ENCODE measurements at places on chromosomes 13 and 19.

- no peak for DNase-seq
Measured at GRCh38 chr13:72151241-72151640, 284.2 kb upstream of the DACH1 start.

DNA sequence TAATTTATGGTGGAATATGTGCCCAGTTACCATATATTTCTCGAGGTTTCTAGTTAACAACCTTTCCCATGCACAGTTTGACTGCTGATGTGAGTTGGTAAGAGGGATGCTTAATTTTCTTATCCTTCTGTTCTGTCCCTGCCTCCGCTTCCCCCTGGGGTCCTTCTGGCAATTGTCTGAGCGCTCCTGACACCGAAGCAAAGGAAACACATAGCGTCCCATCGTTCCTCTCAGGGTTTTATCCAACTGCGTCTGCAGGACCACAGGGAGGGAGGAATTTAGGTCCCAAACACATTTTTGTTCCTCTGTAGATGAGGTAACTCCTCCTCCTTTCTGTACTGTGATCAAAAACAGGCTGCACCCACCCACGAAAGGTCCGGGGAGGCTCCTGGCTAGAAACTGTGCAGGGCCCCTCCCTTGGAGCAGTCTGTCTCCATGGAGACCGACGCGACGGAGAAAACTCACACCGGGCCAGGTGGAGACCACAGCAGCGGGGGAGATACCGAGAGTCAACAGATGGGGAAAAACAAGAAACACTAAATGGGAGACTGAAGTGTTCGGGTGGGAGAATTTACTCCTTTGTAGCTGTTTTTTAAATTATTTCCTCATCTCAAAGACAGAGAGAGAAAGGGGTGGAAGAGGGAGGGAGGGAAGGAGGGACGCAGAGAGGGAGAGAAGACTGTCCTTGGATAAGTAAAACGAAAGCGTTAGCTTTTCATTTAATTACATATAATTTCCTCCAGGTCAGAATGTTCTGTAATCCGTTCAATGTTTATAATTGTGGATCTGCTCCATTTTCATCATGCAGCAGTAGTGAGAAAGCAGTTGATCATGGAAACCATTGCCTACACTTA lies 191.8 kb upstream of the NBEA start:
- no peak for DNase-seq

DNA sequence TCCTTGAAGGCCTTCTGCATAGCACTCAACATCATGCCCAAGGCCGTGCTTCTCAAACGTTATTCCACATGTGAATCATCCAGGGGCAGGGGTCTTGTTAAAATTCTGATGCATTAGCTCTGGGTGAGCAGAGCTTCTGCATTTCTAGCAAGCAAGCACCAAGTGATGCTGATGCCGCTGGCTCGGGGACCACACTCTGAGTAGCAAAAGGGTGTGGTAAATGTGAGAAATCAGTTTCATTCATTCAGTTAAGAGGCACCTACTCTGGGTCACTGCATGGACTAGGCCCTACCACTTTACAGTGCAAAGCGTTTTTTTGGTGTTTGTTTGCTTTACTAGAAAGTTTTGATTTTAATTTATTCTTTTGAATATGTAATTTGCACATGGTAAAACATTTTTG lies 7.2 kb downstream of the KRTDAP start:
- no peak for DNase-seq

- DNase-seq = no peak
Measured at GRCh38 chr19:47464675-47465419, 6.8 kb downstream of the SLC8A2 start.

DNA sequence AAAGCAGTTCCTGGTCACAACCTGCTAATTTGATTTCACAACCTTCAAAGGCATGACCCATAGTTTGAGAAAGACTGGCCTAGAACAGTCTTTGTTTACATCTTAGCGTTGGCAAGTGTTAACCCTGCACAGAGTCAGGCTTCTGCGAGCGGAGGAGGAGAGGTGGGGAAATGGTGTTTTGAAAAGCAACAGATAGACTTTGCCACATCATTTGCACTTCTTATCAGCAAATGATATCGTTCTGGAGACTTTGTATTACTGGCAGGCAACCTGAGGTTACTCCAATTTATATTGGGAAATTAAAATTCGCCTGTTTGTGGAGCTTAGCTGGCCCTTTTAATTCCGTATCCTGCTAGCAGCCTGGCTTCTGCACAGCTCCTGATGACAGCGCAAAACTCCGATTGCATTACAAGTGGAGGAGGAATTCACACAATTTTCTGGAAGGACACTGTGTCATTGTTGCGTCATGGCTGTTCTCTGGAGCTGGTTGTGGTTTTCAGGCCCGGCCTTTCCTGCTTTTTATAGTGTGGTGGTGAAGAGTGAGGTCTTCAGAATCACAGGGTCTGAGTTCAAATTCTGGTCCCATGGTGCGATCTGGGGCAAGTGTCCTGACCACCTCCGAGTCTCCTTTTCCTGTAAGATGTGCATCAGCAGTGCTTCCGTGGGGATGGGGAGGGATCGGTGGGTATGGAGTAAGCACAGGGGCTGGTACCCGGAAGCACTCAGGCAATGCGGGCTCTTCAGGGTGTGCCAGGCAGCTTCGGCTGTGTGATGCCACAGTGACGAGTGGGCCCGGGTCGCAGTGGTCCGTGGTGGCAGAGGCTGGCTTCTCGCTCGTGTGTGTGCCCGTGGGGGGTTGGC lies 49.1 kb upstream of the EHD2 start:
- DNase-seq = no peak

DNA sequence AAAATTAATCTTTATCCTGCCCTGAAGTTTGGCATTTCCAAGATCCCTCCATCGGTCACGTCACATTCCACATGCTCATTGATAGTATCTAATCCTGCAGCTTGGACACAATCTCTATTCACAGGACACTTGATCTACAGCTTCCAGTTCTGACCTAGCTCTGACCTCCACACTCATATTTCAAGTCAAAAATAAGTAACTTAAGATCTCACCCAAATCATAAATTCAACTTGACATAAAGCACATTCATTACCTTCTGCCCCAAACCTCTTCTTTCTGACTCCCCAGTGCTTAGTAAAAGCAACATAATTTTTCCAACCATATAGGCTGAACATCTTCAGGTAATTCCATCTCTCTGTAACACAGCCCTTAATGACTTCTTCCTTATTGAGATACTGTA lies 880.2 kb downstream of the PCDH9 start:
- no peak for DNase-seq

GRCh38 chr13:73336773-73337172 lies 278.0 kb downstream of the KLF5 start:
- DNase-seq = no peak

- DNase-seq = no peak
Measured at GRCh38 chr19:14410091-14411051, 8.8 kb downstream of the DDX39A start.

- no peak for DNase-seq
Measured at GRCh38 chr13:66563076-66563475, 667.1 kb downstream of the PCDH9 start.

DNA sequence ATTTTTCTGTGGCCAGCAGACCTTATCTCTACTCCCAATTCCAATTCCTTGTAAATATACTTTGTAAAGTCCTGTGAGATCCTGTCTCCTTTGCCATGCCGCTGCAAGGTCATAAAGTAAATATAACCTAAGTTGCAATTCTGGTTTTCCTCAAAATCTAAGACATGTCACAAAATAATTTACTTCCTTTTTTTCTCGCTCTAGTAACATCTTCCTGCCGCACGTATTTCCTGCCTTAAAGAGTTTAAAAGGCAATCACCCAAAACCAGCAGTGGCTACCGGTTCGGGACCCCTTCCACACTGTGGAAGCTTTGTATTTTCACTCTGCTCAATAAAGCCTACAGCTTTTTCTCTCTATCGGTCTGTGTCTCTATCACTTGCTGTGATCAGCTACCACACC lies 832.0 kb upstream of the SLITRK5 start:
- no peak for DNase-seq

DNA sequence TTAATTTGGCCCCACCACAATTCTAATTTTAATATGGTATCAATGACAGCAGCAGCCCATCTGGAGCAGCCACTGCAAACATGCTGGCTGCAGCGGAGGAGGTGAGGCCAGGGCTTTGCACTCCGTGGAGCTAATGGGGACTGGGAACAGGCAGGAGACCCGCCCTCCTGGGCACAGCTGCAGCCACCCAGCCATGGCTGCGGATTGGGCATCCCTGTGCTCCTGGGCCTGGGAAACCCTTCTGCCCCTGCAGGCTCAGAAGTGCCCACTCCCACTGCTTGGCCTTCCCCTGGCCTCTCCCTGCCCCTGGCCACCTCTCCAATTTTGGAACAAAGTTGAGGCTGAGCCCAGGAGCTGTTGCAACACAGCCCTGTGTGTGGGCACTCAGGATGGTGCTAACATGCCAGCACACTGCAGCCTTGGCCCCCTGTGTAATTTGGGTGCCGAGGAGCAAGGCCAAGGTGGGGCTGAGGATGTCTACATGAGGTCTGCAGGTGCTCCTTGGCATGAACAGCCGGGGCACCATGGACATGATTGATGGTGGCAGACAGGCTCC lies 123.6 kb downstream of the PCDH9 start:
- DNase-seq = no peak

DNA sequence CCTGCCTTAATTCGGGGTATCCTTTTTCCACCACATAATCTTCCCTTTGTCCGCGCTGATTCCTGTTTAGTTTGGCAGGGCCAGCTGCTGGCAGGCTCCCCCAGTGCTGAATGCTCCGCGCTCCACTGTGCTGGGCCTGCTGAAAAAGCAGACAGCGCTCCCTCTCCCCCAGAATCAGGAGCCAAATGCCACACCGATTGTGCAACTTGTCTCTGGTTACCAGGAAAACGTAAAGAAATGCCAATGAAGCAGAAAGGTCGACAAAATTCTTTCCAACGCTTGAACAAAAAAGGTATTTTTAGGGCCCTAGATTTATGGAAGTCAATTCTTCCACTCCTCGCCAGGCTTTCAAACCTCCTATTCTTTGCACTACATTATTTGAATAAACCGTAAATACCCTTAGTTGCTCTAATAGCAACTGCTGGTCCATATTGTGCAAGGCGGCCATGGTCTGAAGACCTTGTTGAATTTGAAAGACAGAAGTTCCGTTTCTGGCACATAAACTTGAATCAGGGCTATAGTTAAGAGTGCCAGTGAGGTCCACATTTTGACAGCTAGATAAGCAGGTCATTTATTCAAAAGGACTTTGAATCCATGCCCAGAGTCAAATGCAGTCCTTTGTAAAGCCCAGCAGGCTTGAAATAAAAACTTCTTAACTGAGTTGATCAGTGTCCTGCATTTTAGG lies 206.7 kb upstream of the RFC3 start:
- no peak for DNase-seq

- no peak for DNase-seq
Measured at GRCh38 chr13:41680900-41681299, 223.6 kb downstream of the RGCC start.

DNA sequence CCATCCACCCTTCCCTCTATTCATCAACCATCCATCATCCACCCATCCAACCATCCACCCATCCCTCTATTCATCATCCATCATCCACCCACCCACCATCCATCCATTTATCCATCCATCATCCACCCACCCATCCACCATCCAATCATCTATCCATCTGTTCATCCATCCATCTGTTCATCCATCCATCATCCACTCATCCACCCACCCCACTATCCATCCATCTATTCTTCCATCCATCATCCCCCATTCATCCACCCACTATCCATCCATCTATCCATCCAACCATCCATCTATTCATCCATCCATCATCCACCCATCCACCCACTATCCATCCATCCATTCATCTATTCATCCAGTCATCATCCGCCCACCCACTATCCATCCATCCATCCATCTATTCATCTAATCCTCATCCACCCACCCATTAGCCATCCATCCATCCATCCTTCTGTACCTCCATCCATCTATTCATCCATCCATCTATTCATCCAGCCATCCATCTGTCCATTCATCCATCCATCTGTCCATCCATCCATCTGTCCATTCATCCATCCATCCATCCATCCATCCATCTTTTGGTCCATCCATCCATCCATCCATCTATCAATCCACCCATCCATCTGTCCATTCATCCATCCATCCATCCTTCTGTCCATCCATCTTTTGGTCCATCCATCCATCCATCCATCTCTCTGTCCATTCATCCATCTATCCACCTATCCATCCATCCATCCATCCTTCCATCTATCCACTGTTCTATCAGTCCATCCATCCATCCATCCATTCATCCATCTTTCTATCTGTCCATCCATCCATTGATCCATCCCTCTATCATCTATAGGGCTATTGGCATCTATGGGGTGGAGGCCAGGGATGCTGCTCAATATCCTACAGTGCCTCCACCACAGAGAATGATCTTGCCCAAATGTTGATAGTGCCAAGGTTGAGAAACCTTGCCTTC lies 47.5 kb downstream of the CPAMD8 start:
- DNase-seq = no peak

DNA sequence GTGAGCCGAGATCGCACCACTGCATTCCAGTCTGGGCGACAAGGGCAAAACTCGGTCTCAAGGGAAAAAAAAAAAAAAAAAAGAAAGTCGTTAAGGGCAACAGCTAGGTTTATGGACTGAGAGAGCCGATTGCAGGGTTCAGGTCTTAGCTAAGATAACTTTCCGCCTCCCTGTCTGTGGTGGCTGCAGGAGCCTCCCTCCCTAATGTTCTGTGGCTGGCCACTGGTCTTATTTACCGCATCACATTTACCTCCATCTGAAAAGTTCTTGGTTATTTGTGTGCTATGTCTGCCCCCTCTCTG lies 722 bp upstream of the CRTC1 start:
- DNase-seq = no peak

DNA sequence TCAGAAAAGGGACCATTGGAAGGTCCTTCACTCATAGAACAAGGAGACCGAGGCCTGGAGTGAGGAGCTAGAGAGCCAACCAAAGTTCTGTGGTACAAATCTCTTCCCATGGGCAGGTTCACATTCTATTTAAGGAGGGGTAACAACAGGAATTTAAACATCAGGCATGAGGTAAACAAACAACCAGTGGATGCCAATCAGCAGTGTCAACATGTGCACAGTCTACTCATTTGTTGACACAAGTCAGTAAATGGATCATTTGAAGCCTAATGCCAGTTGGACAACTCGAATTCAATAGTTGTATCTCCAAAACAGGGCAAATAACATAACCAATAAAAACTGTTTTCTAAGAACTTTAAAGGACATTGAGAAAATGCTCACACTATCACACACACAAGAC lies 6.3 kb upstream of the DOCK9 start:
- no peak for DNase-seq

DNA sequence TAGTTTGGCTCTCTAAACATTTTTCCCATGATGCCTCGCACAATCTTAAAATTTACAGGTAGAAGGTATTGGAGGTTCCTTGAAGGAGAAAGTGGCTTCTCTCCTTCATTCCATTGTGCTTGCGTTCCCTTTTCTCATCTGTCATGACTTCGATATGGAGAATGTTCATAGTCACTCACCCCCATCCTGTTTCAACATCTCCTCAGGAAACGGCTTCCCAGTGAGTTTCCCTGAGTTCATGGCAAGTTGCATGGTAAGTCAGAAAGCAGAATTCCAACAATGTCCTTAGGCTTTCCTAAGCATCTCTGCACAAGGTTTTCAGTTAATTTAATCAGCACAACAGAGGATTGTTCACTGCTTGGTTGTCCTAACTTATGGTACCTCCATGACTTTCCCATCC lies 581.8 kb upstream of the SLITRK5 start:
- peak; percentile 66 for DNase-seq
